ENCODE measurements at places on chromosomes 4 and X. TPM values are rescaled to one million over a fixed set of nuclear protein-coding genes. Genes with fewer than 3 reads are reported as not detected.
A peak's percentile ranks its signal among the peaks of the same experiment; 100 is the strongest.

CLDN34 gene
- not detected for polyA plus RNA-seq

SMS gene
- not detected for polyA plus RNA-seq

TCEAL1 gene
- polyA plus RNA-seq, result 66.4 TPM

CXorf58 gene
- polyA plus RNA-seq, result not detected

AASDH gene
- polyA plus RNA-seq, result 12.9 TPM

GRCh38 chr4:86608757-86609375 lies 14.8 kb downstream of the PTPN13 start:
- DNase-seq, result no peak

GRCh38 chrX:149528381-149528780 lies 12.4 kb upstream of the EOLA1 start:
- DNase-seq, result no peak

GRCh38 chrX:155767876-155768769 lies 113.0 kb upstream of the VAMP7 start:
- peak; percentile 15 for DNase-seq

DNA sequence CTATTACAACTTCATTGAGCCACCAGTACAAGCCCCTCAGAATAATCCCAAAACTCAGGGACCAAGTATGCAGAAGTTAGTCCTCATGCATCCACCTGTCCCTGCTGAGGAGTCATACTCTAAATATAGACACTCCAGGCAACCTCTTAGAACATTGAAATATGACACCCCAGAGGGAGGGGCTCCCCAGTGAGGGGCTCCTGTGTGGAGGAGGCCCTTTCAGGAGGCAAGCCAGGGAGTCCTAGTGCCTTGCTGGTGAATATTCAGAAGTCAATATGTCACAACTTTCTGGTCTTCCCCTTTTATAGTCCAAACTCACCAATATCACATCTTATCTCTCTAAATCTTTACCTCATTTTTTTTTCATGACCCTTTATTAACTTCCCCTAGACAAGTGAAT lies 1.6 kb upstream of the ARMCX6 start:
- no peak for DNase-seq

GRCh38 chrX:13938829-13939530 lies 90.7 kb downstream of the GEMIN8 start:
- peak; percentile 12 for DNase-seq

- peak; percentile 10 for DNase-seq
These were observed 28.1 kb downstream of the INPP4B start for GRCh38 chr4:142818031-142818430.

GRCh38 chrX:132266583-132267355 lies 47.5 kb upstream of the RAP2C start:
- DNase-seq, result no peak

DNA sequence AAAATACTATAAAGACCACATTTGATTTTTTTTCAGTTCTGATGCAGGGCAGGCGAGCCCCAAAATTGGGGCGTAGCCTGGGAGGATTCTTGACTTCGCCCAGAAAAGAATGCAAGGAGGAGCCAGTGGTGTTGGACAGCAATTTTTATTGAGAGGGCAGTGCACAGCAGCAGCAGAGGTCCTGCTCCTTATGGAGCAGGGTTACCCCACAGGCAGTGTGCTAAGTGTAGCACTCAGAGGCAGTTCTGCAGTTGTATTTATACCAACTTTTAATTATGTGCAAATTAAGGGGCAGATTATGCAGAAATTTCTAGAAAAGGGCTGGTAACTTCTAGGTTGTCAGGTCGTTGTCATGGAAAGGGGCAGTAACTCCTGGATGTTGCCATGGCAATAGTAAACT lies 69.9 kb downstream of the GASK1B start:
- DNase-seq, result no peak

GRCh38 chr4:10760086-10760485 lies 75.5 kb upstream of the CLNK start:
- DNase-seq, result no peak

GRCh38 chr4:184807797-184808712 lies 17.7 kb downstream of the ACSL1 start:
- DNase-seq, result no peak

DNA sequence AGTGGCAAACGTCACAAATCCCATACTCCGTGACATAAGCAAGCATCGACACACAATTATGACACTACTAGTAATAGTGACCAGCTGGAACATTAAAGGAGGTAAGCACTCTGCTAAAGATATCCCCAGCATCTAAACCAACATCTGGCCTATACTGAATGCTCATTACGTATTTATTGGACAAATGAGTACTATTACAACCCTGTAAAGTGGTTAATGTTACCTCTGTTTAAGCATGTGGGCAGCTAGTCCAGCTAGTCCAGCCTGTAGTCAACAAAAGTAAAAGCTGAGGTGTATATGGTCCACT lies 419 bp upstream of the RPGR start:
- no peak for DNase-seq
